Thoracic aorta endothelial cell (primary cell): ENCODE measurements at places on chromosomes 1 and 21. TPM values are rescaled to one million over a fixed set of nuclear protein-coding genes. Genes with fewer than 3 reads are reported as not detected.

Gene HSD11B1
- not detected in 2 replicates for total RNA-seq

Gene LCE6A
- total RNA-seq, result not detected in 2 replicates

Gene TFF3
- 0.27 TPM in 1 of 2 replicates, not detected in the other for total RNA-seq

Gene SAMSN1
- total RNA-seq, result 3.6 and 10.8 TPM in 2 replicates

Gene UBE2U
- not detected in 2 replicates for total RNA-seq

Gene FCGR1A
- not detected in 2 replicates for total RNA-seq

Gene MAP1LC3C
- not detected in 2 replicates for total RNA-seq

Gene DIRAS3
- total RNA-seq, result 0.22 and 0.66 TPM in 2 replicates

Gene OR2T33
- 0.13 TPM in 1 of 2 replicates, not detected in the other for total RNA-seq

Gene GJA9
- total RNA-seq, result not detected in 2 replicates

Gene ADCY10
- under 0.01 and 0.07 TPM in 2 replicates for total RNA-seq

Gene C1orf141
- total RNA-seq, result not detected in 2 replicates

Gene LDLRAD1
- not detected in 2 replicates for total RNA-seq

Gene PLEKHA6
- total RNA-seq, result 9.3 and 21.9 TPM in 2 replicates

Gene IVL
- not detected in 2 replicates for total RNA-seq

Gene XCL2
- not detected in 2 replicates for total RNA-seq

Gene NDUFV3
- 61.2 and 68.8 TPM in 2 replicates for total RNA-seq

Gene PGLYRP4
- total RNA-seq, result not detected in 2 replicates

Gene ERICH3
- not detected in 2 replicates for total RNA-seq

Gene PRELP
- 0.07 TPM in 1 of 2 replicates, not detected in the other for total RNA-seq

Gene PIGP
- total RNA-seq, result 8.1 and 9.0 TPM in 2 replicates

Gene RPTN
- not detected in 2 replicates for total RNA-seq

Gene SPSB1
- 12.6 and 14.9 TPM in 2 replicates for total RNA-seq

Gene GSTM5
- 0.40 TPM in 1 of 2 replicates, not detected in the other for total RNA-seq

Gene LRRC39
- total RNA-seq, result 0.43 and 0.53 TPM in 2 replicates

Gene FAM110D
- total RNA-seq, result 0.66 and 2.7 TPM in 2 replicates

Gene HAPLN2
- not detected in 2 replicates for total RNA-seq

Gene AUNIP
- total RNA-seq, result 5.2 and 6.5 TPM in 2 replicates

Gene CD244
- total RNA-seq, result not detected in 2 replicates

Gene CA6
- total RNA-seq, result not detected in 2 replicates

Gene C8B
- not detected in 2 replicates for total RNA-seq

Gene REN
- 0.07 TPM in 1 of 2 replicates, not detected in the other for total RNA-seq

Gene ERG
- total RNA-seq, result 143 and 150 TPM in 2 replicates

Gene NTNG1
- 0.13 and 1.0 TPM in 2 replicates for total RNA-seq

Gene FALEC
- not detected in 2 replicates for total RNA-seq

Gene PLCH2
- total RNA-seq, result under 0.01 and 0.07 TPM in 2 replicates
